Activated CD8-positive, alpha-beta memory T cell treated with anti-CD3 and anti-CD28 coated beads, Interleukin-2, amount 10 ng/mL, durations not matched to agents 7 days and 5 days (primary cell): ENCODE measurements at places on chromosomes 6 and 20. TPM values are rescaled to one million over a fixed set of nuclear protein-coding genes. Genes with fewer than 3 reads are reported as not detected.

The DUSP22 gene
- total RNA-seq: 38.1 TPM

The ETV7 gene
- total RNA-seq: 19.7 TPM

The C6orf15 gene
- not detected for total RNA-seq

The TNFAIP3 gene
- 86.7 TPM for total RNA-seq

The CD109 gene
- total RNA-seq: 1.7 TPM

The FAM209A gene
- 1.7 TPM for total RNA-seq

The TREML2 gene
- total RNA-seq: 2.7 TPM

The BHLHE23 gene
- not detected for total RNA-seq

The WFDC11 gene
- total RNA-seq: not detected

The STX11 gene
- total RNA-seq: 26.5 TPM

The C20orf204 gene
- 17.5 TPM for total RNA-seq

The CMTR1 gene
- total RNA-seq: 120 TPM

The HTR1E gene
- total RNA-seq: not detected

The VIP gene
- not detected for total RNA-seq

The RAET1E gene
- not detected for total RNA-seq

The PRR3 gene
- 23.6 TPM for total RNA-seq

The PARD6B gene
- total RNA-seq: 4.6 TPM

The KCNB1 gene
- total RNA-seq: not detected

The GRIK2 gene
- not detected for total RNA-seq

The PAK5 gene
- total RNA-seq: not detected

The CNKSR3 gene
- total RNA-seq: not detected

The OPN5 gene
- not detected for total RNA-seq

The TREM2 gene
- not detected for total RNA-seq

The PRDM1 gene
- 132 TPM for total RNA-seq

The MLIP gene
- not detected for total RNA-seq

The XKR7 gene
- not detected for total RNA-seq

The LY6G6C gene
- not detected for total RNA-seq

The CCN2 gene
- not detected for total RNA-seq

The FAM209B gene
- 1.7 TPM for total RNA-seq

The SLC22A2 gene
- total RNA-seq: not detected

The ACSS1 gene
- total RNA-seq: 44.4 TPM

The TTK gene
- total RNA-seq: 36.7 TPM

The TSBP1 gene
- total RNA-seq: not detected

The APCDD1L gene
- total RNA-seq: not detected

The RAET1G gene
- total RNA-seq: not detected

The SSTR4 gene
- total RNA-seq: not detected

The TJAP1 gene
- 41.1 TPM for total RNA-seq

The BPIFB1 gene
- total RNA-seq: not detected

The NKAIN4 gene
- not detected for total RNA-seq

The ECT2L gene
- not detected for total RNA-seq

The NMBR gene
- not detected for total RNA-seq

The HLA-DOA gene
- 11.8 TPM for total RNA-seq

The SLC22A3 gene
- not detected for total RNA-seq

The EDN3 gene
- total RNA-seq: not detected
